Articular chondrocyte of knee joint (primary cell): ENCODE measurements at places on chromosomes 1 and 21. TPM values are rescaled to one million over a fixed set of nuclear protein-coding genes. Genes with fewer than 3 reads are reported as not detected.

AQP10 gene
- total RNA-seq: 0.13 TPM in 1 of 2 replicates, not detected in the other

TLR5 gene
- 1.2 and 2.2 TPM in 2 replicates for total RNA-seq

ABL2 gene
- total RNA-seq: 102 and 125 TPM in 2 replicates

OPTC gene
- not detected in 2 replicates for total RNA-seq

CDCA8 gene
- 6.5 and 10.4 TPM in 2 replicates for total RNA-seq

CR1 gene
- not detected in 2 replicates for total RNA-seq

KLF17 gene
- total RNA-seq: 1.2 and 1.4 TPM in 2 replicates

PLXNA2 gene
- 10.6 and 14.4 TPM in 2 replicates for total RNA-seq

NR1I3 gene
- not detected in 2 replicates for total RNA-seq

RUNX1 gene
- 104 and 162 TPM in 2 replicates for total RNA-seq

NPHS2 gene
- not detected in 2 replicates for total RNA-seq

OR2T35 gene
- total RNA-seq: not detected in 2 replicates

SPRR2D gene
- total RNA-seq: not detected in 2 replicates

DHX9 gene
- 141 and 145 TPM in 2 replicates for total RNA-seq

PTPN7 gene
- not detected in 2 replicates for total RNA-seq

OLIG1 gene
- total RNA-seq: not detected in 2 replicates

KANK4 gene
- not detected in 2 replicates for total RNA-seq

SPRR2F gene
- total RNA-seq: not detected in 2 replicates

SPRR4 gene
- total RNA-seq: not detected in 2 replicates

MRPS15 gene
- 71.9 and 84.3 TPM in 2 replicates for total RNA-seq

HTR6 gene
- 0.11 TPM in 1 of 2 replicates, not detected in the other for total RNA-seq

ADAM30 gene
- not detected in 2 replicates for total RNA-seq

CYP4Z1 gene
- under 0.01 TPM in 1 of 2 replicates, not detected in the other for total RNA-seq

MIXL1 gene
- total RNA-seq: not detected in 2 replicates

FAM43B gene
- total RNA-seq: 3.1 and 3.3 TPM in 2 replicates

BARHL2 gene
- total RNA-seq: not detected in 2 replicates

FCMR gene
- total RNA-seq: 0.65 TPM in 1 of 2 replicates, not detected in the other

HS2ST1 gene
- total RNA-seq: 28.3 and 32.4 TPM in 2 replicates

RGS1 gene
- total RNA-seq: 0.43 TPM in 1 of 2 replicates, not detected in the other

STUM gene
- total RNA-seq: under 0.01 TPM in 2 replicates

BACH1 gene
- 55.1 and 71.2 TPM in 2 replicates for total RNA-seq

THAP3 gene
- 14.6 and 14.9 TPM in 2 replicates for total RNA-seq

L1TD1 gene
- total RNA-seq: not detected in 2 replicates

MRAP gene
- not detected in 2 replicates for total RNA-seq

TBCE gene
- total RNA-seq: 29.3 and 30.5 TPM in 2 replicates

FCRL1 gene
- total RNA-seq: not detected in 2 replicates

ST6GALNAC3 gene
- total RNA-seq: 0.11 and 0.13 TPM in 2 replicates

CLCA1 gene
- total RNA-seq: not detected in 2 replicates

SH2D2A gene
- total RNA-seq: 0.52 TPM in 1 of 2 replicates, not detected in the other

KCNN3 gene
- total RNA-seq: under 0.01 and 0.11 TPM in 2 replicates

GPR25 gene
- not detected in 2 replicates for total RNA-seq

FAM151A gene
- not detected in 2 replicates for total RNA-seq

FNDC10 gene
- total RNA-seq: 2.1 and 3.1 TPM in 2 replicates

SARS1 gene
- 271 and 292 TPM in 2 replicates for total RNA-seq

NCAM2 gene
- total RNA-seq: 1.4 and 3.1 TPM in 2 replicates

ATP1A2 gene
- 0.22 and 0.91 TPM in 2 replicates for total RNA-seq

FABP3 gene
- 32.3 and 40.8 TPM in 2 replicates for total RNA-seq

KIAA0040 gene
- total RNA-seq: 1.3 and 2.8 TPM in 2 replicates

CYP4A11 gene
- not detected in 2 replicates for total RNA-seq
